ENCODE measurements at places on chromosomes 5 and 9.

DNA sequence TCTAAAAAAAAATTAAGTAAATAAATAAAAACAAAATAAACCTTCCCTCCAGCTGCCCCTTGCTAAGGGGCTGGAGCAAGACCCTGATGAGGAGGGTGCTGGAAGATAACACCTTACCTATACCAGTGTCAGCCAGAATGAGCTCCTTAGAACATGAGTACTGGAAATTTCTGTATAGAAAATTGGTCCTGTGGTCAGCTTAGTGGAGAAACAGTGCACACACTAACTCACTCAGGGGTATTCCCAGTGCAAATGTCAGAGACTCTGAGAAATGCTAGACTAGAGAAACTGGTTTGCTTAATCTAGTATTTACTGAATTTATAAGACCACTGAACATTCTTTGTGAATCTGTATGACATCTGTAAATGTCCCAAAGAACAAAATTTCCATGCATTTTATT lies 62.1 kb upstream of the CTXN3 start:
- no peak for DNase-seq

- no peak for DNase-seq
Measured at GRCh38 chr5:126360467-126360866, 62.7 kb upstream of the GRAMD2B start.

- DNase-seq = no peak
Measured at GRCh38 chr5:64210866-64211265, 45.2 kb downstream of the RNF180 start.

- no peak for DNase-seq
Measured at GRCh38 chr5:67844924-67845323, 370.6 kb upstream of the PIK3R1 start.

- no peak for DNase-seq
Measured at GRCh38 chr9:16406526-16407225, 463.8 kb downstream of the BNC2 start.

DNA sequence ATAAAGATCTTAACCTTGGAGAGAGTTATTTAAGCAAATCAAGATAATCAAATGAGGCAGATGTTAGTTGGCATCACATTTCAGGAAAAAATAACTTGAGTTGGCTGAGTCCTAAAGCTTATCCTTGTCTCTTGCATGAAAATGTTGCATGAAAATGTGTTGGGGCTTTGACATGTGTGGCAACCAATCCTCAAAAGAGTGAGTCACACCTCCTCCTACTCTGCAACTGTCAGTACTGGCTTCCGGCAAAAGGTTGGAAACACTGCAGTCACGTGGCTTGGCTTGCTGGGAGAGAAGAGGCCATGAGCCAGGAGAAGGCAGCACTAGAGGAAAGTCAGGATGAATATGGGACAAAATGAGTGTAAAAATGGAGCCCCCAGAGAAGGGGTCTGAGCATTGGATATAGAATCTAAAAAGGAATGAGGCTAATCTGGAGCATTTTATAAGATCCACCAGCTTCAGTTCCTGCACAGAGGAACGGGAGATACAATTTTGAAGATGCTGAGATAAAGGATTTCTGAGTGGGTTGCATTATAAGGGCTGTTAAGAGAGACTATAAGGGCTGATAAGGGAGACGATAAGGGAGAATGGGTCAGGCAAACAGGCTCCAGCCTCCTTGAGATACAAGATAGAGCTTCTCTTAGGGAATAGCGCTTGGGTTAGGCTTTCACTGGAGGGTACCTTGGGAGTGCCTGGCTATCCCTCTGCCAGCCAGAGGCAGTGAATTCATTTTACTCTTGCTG lies 43.1 kb downstream of the SPATA31D1 start:
- DNase-seq = no peak

DNA sequence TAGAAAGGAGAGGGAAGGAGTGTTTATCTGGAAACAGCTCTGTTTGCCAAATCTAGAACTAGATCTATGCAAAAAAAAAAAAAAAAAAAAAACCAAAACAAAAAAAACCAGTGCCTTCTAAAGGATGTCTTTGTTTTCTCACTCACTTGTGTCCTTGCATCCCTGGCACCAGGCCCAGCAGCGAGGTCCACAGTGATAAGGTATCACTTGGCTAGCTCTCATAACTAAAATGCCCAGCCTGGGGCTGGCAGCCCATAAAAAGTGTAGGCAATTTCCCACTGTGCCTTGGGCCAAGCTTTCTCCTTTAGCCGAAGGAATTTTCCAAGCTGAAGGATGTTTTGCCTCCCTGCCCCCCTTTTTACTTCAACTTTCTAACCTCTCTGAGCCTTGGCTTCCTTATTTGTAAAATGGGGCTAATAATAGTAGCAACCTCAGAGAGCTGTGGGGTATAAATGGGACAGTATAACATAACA lies 20.8 kb downstream of the RGS3 start:
- DNase-seq = no peak

GRCh38 chr5:99998319-99998718 lies 536.9 kb upstream of the FAM174A start:
- no peak for DNase-seq

- no peak for DNase-seq
Measured at GRCh38 chr9:126962336-126962735, 47.8 kb downstream of the RALGPS1 start.

GRCh38 chr9:37408933-37409710 lies 13.4 kb upstream of the GRHPR start:
- DNase-seq = peak; percentile 55

DNA sequence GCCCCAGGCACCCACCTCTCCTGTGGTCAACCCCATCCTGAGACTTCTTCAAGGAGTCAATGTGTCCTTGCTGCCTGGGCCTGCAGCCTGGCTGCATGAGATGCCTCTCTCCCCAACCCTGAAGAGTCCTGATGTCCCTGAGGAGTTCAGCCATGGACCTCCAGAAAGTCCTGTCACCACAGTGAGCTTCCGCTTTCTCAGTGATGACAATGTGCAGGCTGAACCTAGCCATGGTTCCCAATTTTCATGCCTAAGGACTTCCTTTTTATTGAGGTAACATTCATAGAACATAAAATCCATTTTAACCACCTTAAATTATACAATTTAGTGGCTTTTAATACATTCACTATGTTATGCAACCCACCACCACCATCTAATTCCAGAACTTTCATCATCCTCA lies 29.1 kb downstream of the DAP start:
- DNase-seq = no peak

GRCh38 chr5:171226864-171227263 lies 82.2 kb upstream of the TLX3 start:
- DNase-seq = no peak

GRCh38 chr5:133370036-133370831 lies 242.1 kb downstream of the FSTL4 start:
- DNase-seq = no peak

GRCh38 chr9:121297389-121297788 lies 29.4 kb downstream of the GSN start:
- DNase-seq = no peak

DNA sequence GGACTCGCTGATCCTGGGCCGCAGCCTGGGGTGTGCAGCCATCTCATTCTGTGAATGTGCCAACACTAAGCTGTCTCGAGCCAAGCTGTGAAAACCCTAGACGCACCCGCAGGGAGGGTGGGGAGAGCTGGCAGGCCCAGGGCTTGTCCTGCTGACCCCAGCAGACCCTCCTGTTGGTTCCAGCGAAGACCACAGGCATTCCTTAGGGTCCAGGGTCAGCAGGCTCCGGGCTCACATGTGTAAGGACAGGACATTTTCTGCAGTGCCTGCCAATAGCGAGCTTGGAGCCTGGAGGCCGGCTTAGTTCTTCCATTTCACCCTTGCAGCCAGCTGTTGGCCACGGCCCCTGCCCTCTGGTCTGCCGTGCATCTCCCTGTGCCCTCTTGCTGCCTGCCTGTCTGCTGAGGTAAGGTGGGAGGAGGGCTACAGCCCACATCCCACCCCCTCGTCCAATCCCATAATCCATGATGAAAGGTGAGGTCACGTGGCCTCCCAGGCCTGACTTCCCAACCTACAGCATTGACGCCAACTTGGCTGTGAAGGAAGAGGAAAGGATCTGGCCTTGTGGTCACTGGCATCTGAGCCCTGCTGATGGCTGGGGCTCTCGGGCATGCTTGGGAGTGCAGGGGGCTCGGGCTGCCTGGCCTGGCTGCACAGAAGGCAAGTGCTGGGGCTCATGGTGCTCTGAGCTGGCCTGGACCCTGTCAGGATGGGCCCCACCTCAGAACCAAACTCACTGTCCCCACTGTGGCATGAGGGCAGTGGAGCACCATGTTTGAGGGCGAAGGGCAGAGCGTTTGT lies 19.9 kb downstream of the PTGES2 start:
- DNase-seq = no peak

DNA sequence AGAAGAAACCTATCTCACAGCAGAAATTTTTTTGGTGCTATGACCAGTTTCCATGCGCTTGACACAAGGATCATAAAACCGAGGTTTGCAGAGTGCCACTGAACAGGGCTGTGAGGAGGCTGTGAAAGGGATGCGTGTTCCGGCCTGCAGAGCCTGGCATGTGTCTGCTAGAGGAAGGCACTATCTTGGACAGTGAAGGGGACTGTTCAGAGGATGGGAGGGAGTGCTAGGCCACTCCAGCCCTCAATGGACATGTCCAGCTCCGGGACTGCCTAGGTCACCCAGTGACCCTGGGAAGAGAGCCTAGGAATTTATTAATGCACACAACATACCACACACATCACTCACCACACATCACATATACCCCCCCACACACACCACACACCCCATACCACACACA lies 275.9 kb downstream of the GADD45G start:
- no peak for DNase-seq

DNA sequence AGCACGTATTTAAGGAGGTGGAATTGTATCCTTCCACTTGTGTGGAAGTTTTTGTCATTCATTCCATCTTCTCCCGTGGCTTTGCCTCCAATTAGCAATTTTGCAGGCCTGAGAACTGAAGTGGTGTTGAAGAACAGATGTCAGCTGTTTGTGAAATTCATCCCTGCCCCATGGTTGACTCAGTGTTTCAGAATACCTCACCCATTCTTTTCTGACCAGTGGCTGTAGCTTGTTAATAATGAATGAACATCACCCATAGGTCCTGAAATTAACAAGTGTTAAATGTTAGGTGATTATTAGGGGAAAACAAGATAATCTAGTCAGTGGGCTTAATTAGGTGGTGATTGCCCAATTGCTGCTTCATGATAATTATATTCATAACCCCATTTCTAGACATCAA lies 11.7 kb downstream of the ZNF462 start:
- DNase-seq = no peak

DNA sequence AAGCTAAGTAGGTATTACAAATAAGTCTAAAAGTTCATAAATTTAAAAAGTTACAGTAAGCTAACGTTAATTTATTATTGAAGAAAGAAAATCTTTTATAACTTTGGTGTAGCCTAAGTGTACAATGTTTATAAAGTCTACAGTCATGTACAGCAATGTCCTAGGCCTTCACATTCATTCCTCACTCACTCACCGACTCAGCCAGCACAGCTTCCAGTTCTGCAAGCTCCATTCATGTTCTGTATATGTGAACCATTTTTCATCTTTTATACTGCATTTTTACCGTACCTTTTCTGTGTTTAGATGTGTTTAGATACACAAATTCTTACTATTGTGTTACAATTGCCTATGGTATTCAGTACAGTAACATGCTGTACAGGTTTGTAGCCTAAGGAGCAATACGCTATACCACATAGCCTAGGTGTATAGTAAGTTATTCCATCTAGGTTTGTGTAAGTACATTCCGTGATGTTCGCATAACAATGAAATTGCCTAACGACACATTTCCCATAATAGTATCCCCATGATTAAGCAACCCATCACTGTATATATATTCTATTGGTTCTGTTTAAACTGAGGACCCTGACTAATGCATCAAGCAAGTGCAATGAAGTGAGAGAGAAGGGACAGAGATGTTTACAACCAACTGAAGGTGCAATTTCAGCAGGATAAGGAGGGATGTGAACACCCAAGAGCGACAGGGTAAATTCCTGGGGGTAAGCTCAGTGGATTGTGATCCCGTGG lies 88.9 kb upstream of the TRIO start:
- no peak for DNase-seq

GRCh38 chr5:10474521-10475075 lies 32.9 kb downstream of the ROPN1L start:
- DNase-seq = no peak

- DNase-seq = no peak
Measured at GRCh38 chr5:146644831-146645230, 128.8 kb upstream of the GPR151 start.

GRCh38 chr9:69049094-69049493 lies 13.5 kb downstream of the FXN start:
- DNase-seq = no peak

GRCh38 chr5:116377276-116378006 lies 197.2 kb downstream of the SEMA6A start:
- no peak for DNase-seq

DNA sequence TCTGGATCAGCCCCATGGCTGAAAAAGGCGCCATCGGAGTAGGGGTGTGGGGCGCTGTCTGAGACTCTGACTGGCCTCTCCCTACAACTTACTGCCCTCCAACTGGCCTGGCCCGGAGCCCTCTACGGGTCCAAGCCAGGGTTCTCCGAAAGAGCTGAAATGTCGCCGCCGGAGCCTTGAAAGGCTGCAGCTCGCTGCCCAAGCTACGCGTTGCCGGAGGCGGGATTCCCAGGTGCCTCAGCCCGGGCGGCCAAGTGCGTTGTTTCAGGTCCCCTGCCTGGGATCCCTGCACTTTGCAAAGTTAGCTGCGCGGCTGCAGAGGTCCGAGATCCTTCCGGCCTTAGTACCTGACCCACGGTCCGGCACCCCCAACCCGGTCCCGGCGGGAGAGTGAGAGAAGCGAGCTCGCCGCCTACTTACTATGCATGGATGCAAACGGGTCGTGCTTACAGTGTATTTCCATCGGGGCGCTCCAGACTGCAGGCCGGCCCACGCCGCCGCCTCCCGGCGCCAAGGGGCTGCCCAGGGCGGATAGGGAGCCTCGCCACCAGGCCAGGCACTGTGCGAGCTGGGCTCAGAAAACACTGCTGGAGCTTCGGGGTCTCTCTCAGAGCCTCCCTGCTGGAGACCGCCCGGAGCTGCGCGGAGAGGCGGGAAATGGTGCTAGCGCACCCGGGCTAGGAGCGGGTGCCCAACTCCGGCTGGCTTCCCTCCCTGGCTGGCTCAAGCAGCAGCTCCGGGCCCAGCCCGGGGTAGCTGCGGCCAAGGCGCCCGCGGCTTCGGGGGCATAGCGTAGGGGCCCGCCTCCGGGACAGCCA lies 7.7 kb downstream of the PAX5 start:
- no peak for DNase-seq

- no peak for DNase-seq
Measured at GRCh38 chr9:116434314-116434713, 252.8 kb upstream of the TRIM32 start.

All from GM19239 (cell line).